Activated CD4-positive, alpha-beta T cell treated with anti-CD3 and anti-CD28 coated beads, Interleukin-2, amount 10 ng/mL, durations not matched to agents 7 days and 5 days (primary cell): ENCODE measurements at places on chromosomes 4 and X. TPM values are rescaled to one million over a fixed set of nuclear protein-coding genes. Genes with fewer than 3 reads are reported as not detected.

The GPR173 gene
- total RNA-seq = not detected

The SULT1E1 gene
- total RNA-seq = not detected

The CENPVL3 gene
- total RNA-seq = not detected

The FDCSP gene
- not detected for total RNA-seq

The KLF3 gene
- 33.5 TPM for total RNA-seq

The NLRP2B gene
- not detected for total RNA-seq

The TMPRSS11B gene
- total RNA-seq = not detected

The MAP7D3 gene
- 11.2 TPM for total RNA-seq

The SCML2 gene
- 3.5 TPM for total RNA-seq

The PRSS12 gene
- total RNA-seq = not detected

The ADH1C gene
- not detected for total RNA-seq

The ZMAT1 gene
- total RNA-seq = 5.8 TPM

The RIPPLY1 gene
- not detected for total RNA-seq

The ALPK1 gene
- total RNA-seq = 17.3 TPM

The DCX gene
- total RNA-seq = not detected
